Tongue (tissue), 3 donors: ENCODE measurements at places on chromosomes 3 and 15. TPM values are rescaled to one million over a fixed set of nuclear protein-coding genes. Genes with fewer than 3 reads are reported as not detected.

C3orf80 gene
- total RNA-seq: not detected

DAG1 gene
- 201 TPM for total RNA-seq

PIF1 gene
- 3.7 TPM for total RNA-seq

LRRC3B gene
- total RNA-seq: 6.3 TPM

TJP1 gene
- 76.2 TPM for total RNA-seq
